GOT3 (cell line): ENCODE measurements at places on chromosomes 11 and 22.

DNA sequence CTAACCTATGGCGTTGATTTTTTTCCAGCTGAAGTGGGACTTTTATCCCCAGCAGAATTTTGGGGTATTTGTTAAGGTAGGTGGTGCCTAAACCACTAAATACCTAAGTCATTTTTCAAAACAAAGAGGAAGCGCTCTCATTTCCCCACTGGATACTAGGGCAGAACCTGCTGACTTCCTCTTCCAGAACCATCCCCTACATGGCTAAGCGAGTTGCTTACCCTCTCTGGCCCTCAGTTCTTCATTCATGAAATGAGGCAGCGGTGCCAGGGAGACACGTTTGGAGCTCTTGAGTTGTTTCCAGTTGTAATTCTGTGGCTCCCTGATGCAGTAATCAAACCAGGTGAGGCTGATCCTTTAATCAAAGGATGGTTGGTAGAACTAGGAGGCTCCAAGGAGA lies 10.0 kb upstream of the MTMR3 start:
- DNase-seq, result no peak

GRCh38 chr11:83641511-83641910 lies 355.3 kb upstream of the CCDC90B start:
- no peak for DNase-seq

DNA sequence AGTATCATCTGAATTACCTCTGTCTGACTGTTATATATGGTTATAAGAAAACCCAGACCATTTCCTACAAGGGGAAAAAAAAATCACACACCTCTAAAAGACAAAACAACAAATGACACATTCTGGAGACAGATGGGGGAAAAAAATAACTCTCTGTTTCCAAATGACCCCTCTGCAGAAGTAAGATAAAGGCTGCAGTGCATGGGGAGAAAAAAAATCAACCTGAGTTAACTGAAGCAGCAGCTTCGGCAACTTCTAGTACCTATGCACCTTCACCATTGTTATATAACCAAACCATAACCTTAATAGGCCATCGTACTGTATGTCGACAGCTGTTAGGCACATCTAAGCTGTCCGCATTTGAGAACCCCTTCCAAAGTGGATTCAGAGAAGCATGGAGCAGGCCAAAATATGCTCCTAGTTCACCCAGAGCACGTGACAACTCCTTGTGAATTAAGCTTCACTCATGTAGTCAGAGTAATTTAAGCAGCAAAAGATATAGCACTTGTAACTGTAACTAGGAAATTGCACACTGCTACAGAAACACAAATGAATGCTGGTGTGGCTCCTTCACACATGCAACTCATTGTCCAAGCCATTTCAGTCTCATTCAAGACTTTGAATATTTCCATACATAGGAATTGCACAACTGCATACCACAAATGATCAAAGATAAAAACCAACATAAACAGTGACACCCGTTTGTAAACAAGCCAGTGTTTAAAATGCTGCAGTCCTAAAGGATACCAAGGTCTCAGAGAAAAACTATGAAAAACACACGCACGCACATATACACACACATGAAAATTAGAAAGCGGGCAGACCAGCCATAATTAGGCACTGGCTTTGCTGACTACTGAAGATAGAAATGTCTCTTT lies 2.7 kb downstream of the SIK3 start:
- no peak for DNase-seq

GRCh38 chr11:119169282-119169719 lies 776 bp downstream of the NLRX1 start:
- DNase-seq, result no peak

GRCh38 chr22:29663180-29663821 lies 56.5 kb upstream of the CABP7 start:
- DNase-seq, result no peak

DNA sequence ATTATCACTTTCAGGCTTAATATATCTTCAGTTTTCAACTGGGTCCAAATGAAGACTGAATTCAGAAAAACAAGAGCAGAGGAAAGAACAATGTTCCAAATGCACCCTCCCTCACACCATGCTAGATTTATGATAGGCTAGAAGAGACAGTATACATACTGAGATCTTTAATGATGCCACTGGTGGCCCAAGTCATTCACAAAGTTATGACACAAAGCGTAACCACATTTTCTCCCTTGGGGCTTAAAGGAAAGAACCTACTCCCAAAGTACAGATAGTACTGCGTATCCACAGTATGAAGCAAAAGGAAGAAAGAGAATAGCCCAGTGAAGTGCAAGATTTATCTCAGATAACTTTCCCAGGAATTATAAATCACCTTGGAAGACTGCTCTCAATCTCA lies 10.9 kb upstream of the SOX6 start:
- DNase-seq, result no peak

DNA sequence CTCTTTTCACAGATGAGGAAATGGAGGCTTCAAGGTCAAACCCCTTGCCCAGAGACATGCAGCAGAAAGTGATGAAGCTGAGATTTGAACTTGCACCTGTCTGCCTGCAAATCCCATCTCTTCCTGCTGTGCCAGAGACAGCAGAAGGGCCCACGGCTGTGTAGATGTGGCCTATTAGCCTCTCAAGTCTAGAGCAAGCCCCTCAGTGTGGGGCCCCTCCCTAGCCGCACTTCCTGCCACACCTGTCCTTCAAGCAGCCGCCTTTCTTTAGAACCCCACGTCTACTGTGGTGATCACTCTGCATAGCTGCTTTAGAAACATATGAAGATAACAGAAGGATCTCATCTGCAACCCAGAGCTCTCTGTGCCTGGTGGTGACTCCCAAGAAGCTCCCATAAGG lies 41.2 kb upstream of the JAM3 start:
- DNase-seq, result no peak

DNA sequence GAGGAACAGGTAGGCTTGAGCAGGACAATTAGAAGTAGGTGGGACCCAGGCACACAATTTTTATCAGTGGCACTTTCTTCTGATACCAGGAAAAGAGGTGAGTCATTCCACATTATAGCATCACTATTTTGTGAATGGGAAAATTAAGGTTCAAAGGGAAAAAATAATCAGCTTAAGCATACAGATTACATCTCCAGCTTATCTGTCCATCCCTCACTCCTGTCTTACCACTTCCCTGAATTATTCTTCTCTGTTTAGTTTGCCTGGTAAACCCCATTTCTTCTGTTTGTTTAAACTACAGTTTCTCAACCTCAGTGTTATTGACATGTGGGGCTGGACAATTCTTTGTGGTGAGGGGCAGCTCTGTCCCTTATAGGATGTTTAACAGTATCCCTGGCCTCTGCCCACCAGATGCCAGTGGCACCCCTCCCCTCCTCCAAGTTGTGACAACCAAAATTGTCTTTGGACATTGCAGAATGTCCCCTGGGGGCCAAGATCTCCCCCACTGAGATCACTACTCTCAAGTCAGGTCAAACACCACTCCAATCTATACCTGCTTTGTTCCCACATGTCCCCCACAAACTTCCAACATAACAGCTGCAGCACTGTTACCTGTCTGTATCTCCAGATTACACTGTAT lies 8.5 kb upstream of the XBP1 start:
- DNase-seq, result no peak

DNA sequence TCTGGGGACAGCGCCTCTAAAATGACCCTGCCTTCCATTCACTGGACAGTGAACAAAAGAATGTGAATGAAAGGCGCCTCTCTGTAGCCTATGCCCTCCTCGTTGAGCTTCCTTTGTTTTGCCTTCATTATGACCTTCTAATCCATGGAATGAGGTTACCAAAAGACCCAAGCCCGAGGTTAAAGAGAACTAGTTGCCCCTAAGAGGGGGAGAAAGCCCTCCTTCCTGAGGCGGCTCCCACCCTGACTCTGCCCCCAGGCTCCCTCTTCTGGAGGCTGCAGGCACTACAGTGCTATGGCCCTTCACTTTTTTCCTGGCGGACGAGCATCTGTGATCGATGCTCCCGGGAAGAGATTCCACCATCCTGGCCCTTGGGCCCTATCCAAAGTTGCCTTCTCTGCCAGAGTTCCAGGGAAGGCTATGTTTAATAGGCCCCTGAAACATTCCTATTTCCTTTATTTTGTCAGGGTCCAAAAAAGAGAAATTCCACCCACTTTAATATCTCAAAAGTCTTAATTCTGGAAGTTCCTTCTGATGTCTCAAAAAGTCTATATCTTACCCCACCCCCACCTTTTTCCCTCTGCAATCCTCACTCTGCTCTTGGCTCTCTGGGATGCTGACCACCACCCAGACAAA lies 147.3 kb downstream of the FEZ1 start:
- no peak for DNase-seq

DNA sequence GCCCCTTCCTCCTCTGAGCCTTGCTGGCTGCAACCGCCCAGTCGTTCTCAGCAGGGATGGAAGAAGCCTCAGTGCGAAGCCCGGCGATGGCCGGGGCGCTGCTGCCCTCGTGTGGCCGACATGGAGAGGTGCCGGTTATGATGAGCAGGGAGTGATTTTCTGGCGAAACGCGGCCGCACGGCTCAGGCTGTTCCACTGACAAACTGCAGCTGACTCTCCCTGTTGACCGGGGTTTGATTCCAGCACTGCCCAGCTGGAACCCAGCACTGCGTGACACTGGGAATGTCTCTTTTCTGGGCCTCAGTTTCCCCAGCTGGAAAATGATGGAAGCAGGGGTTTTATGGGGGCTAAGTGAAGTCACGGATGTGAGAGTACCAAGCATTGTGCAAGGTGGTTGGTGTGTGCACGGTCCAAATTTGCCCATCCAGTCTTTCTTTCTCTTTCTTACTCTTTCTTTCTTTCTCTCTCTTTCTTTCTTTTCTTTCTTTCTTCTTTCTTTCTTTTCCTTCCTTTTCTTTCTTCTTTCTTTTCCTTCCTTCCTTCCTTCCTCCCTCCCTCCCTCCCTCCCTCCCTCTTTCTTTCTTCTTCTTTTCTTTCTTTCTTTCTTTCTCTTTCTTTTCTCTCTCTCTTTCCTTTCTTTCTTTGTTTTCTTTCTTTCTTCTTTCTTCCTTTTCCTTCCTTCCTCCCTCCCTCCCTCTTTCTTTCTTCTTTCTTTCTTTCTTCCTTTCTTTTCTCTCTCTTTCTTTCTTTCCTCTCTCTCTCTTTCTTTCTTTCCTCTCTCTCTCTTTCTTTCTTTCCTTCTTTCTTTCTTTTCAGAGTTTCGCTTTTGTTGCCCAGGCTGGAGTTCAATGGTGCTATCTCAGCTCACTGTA lies 25.8 kb upstream of the MPPED1 start:
- peak; percentile 13 for DNase-seq

- DNase-seq, result no peak
These were observed 112.3 kb downstream of the TMPRSS5 start for GRCh38 chr11:113593698-113594308.

- DNase-seq, result no peak
These were observed 70.4 kb upstream of the RASSF10 start for GRCh38 chr11:12938590-12939247.

DNA sequence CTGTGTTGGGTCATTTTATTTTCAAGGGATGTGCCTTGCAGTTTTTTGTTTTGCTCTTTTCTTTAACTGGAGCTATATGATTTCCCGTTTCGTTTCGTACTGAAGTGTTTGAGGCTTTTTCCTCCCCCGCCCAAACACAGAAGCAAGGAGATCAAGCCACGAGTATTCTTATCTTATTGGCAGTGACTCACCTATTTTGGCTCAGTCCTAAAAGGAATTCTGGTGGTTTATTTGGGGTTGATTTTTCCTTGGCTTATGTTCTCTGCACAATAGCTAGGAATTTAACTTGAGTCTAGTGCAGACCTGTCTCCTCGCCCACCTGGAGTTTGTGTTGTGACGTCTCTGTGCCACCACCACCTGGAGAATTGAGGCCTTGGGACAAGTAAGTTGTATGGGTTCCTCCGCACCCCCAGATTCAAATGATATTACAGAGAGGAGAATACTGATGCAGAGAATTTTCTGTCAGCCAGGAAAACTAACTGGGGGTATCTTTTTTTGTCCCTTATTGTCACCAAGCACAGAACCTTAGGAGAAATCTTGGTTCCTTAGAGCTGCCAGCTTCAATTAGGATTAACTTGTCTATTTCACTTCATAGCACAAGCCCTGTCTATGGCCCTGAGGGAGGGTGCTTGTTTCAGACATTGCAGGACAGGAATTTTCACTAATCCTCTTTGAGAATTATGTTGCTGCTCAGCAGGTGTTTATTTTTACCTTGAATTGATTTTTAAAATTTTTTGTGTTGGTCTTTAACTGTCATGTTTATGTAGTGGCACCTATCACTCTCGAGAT lies 90.4 kb upstream of the BIRC3 start:
- DNase-seq, result no peak

DNA sequence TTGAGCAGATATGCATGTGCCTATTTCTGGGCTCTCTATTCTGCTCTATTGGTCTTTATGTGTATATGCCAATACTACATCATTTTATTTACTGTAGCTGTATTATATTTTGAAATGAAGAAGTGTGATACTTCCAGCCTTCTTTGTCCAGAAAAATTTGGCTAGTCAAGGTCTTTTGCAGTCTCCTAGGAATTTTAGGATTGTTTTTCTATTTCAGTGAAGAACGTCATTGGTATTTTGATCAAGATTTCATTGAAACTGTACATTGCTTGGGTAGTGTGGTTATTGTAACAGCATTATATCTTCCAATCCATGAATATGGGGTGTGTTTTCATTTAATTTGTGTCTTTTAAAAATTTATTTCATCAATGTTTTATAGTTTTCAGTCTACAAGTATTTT lies 400.3 kb downstream of the AASDHPPT start:
- DNase-seq, result no peak

DNA sequence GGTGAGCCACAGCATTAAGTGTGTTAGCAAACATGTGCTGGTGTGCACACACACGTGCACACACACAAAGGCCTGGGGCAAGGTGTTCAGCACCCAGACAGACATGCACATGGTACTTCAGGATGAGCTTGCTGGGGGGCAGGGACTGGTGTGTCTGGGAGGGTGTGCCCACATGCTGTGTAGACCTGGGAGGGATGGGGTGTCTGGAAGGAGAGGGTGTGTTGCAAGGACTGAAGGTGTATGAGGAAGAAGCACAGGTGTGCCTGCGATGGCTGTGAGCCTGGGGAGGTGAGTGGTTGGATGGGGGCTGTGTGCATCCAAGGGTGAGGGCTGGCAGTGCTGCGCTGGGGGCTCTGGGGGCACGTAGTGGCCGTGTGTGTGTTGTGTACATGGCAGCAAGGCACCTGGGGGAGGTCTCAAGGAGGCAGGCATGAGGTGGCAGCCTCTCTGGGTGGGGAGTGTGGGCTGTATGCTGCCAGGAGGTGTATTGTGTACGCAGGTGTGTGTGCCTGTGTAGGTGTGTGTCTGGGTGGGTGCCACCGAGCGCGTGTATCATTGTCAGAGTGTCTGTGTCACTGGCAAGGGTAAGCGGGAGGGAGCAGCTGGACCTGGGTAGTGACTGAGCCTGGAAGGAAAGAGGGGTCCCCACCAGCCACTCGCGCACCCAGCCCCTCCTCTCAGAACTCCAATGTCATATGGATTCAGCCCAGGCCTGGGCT lies 2.2 kb downstream of the NRXN2 start:
- DNase-seq, result no peak
